ENCODE measurements at places on chromosomes 3 and 15. TPM values are rescaled to one million over a fixed set of nuclear protein-coding genes. Genes with fewer than 3 reads are reported as not detected.

SECISBP2L gene
- 15.7 TPM for total RNA-seq

DNA sequence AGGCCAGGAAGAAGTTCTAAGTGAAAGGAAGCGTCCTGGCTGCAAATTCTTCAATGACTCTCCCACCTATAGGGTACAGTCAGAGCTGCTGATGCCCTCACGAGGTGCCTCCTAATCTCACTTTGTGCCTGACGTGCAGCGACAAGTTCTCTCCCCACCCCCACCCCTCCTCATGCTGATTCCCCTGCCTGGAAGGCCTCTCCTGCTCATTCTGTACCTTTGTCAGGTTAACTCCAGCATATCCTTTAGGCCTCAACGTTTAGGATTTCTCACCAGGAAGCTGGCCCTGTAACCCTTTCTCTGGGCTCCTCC lies 25.0 kb downstream of the SLC12A8 start:
- DNase-seq = no peak

SHQ1 gene
- total RNA-seq = 7.1 TPM

DNA sequence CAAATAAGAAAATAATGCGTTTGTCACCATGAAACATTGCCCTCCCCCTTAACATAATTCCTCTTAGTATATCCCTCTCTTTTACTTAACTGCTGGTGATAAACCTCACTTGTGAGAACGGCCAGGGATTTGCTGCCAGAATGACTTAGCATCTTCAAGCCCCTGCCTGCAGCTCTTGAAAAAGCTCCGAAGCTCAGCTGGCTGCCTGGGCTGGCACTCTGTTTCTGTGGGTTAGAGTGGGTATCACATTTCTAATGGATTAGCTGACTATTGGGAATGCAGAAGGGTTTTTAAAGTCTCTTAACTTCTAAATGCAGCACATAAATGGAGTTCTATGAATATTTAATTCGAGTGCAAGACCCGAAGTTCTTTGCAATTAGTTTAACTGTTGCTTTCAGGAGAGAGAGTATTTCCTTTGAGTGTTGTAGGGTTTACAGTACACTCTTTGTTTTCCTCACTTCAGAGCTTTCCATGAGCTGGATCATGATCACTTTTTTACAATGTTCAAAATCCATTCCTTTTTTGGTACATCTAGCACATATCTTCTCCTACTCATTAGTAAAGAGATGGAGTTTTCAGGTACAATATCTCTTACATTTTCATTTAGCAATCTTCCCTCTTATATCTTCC lies 124.7 kb upstream of the RBMS3 start:
- DNase-seq = no peak

RASL12 gene
- 0.92 TPM for total RNA-seq

GRCh38 chr3:3798631-3799113 lies 559 bp upstream of the LRRN1 start:
- no peak for DNase-seq

ROPN1 gene
- not detected for total RNA-seq

GRCh38 chr15:74489518-74490338 lies 28.8 kb upstream of the UBL7 start:
- DNase-seq = peak; percentile 70

DNA sequence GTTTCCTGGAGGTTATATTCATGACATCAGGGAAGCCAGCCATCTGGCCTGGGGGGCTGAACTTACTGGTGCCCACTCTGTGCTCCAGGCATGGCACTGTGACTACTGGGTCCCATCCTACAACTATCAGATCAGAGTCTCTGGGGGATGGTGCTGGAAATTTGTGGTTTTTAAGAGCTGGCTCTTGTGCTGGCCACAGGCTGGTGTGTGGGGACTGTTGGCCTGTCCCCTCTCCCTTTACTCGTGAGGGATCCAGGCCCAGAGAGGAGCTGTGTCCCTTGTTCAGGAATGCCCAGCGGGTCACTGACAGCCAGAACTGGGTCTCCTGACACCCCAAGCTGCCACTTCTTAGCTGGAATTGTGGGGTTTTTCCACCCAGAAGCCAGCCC lies 44.5 kb upstream of the SEC22A start:
- DNase-seq = no peak

DNA sequence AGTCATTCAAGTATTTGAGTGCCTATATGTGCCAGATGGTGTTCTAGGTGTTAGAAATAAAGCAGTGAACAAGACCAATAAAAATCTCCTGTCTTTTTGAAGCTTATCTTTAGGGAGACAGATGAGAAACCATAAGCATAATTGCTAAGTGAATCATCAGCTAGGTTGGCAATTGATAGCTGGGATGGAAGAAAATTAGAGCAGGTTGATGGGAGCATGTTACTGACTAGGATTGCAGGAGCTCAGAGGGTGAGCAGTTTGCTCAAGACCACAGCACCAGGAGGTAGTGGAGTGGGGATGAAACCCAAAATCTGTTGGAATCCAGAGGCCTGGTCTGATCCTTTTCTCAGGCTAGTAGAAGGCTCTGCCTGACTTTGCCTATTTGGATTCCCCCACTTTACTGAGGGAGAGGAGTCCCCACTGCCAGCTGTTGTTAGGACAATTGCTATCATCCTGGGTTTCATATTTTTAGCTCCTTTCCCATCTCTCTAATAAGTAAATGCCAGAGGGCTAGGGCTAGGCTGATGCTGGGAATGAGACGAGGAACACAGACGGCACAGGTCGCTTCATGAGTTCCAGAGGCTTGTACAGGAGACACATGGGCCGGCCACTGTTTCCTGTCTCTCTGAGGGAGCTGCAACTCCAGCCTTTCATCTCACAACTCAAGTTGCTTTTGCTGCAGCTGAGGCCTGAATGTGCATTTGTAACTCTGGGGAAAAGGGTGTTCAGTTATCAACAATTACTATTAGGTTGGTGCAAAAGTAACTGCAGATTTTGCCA lies 102.9 kb downstream of the CACNA1D start:
- no peak for DNase-seq

- no peak for DNase-seq
Measured at GRCh38 chr3:13966302-13966701, 86.4 kb upstream of the WNT7A start.

DNA sequence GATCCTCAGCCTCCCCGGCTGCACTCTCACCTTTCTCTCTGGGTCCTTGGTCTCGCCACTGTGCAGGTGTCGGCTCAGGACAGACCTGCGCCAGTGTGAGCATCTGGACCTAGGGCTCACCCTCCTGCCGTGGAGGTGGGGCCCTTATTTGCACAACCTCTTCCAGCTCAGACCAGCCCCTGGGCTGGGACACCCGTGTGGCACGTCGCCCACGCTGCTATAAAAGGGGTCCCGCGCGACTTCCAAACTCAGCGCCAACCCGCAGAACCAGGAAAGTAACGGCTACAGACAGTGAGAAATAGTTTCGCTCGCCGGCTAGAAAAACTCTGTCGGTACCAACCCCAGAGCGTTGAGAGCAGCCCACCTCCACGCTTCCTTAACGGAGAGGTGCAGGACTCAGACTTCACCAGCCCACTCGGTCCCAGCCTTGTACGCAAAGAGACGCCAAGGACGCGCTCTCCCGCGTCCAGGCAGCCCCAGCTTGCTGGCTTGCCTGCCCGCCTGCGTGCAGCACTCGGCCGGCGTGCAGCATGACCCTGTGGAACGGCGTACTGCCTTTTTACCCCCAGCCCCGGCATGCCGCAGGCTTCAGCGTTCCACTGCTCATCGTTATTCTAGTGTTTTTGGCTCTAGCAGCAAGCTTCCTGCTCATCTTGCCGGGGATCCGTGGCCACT lies at the start of the genes DUOX2 and DUOXA2:
TSS of gene DUOX2 (minus strand) at position 97 of the 675 bp plus-strand sequence. CDS start 761 bp downstream, outside the sequence.
TSS of gene DUOXA2 (plus strand) at position 251 of the 675 bp plus-strand sequence. CDS start at position 531, 280 bp downstream.
- DNase-seq = no peak

OR5K4 gene
- not detected for total RNA-seq

PLA2G4D gene
- total RNA-seq = not detected

DNA sequence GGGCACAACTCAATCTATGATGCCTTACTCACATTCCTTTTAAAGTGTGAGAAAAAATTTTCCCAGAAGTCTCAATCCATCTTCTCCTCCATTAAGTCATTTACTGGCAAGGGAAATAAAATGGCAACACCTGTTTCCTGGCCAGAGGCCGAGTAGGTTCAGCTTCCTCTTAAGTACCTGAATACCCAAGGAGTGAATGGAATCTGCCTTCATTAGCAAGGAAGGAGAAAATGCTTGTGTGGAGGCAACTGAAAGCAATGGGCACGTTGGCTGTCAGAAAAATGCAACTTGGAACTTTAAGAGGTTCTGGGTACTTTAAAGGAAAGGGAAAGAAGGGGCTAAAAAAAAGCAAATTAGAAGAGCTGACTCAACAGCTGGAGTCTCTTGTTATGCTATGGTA lies 423.6 kb upstream of the ARL6 start:
- DNase-seq = no peak

C3orf49 gene
- total RNA-seq = not detected

- no peak for DNase-seq
Measured at GRCh38 chr15:78155355-78155939, 6.3 kb downstream of the IDH3A start.

Data from liver (tissue), 10 donors.